Stimulated activated CD4-positive, alpha-beta T cell treated with anti-CD3 and anti-CD28 coated beads, TNF-alpha, amount 100 ng/mL, for 24 hours (primary cell): ENCODE measurements at places on chromosomes 6 and 20.

DNA sequence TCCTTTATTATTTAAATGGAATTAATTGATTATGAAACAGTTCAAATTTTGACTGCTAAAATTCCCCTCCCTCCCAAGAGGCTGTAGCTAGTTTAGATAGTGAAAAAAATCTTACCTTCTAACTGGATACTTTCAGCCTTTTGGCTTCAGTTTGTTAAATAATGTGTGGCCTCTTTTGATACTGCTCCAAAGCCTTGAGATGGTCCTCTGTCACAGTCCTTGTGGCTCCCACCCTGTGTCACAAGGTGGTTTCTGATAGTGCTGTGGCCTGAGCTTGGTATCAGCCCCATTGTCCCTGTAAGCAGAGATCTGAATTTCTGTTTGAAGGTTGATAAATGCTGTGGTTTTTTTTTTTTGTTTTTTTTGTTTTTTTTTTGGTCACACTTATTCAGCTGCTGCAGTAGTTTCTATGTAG lies 20.8 kb downstream of the PANK2 start:
- no peak for DNase-seq

GRCh38 chr6:128251445-128252340 lies 268.7 kb downstream of the PTPRK start:
- no peak for DNase-seq

- DNase-seq: no peak
Observed at GRCh38 chr20:41510224-41510623, 108.0 kb downstream of the CHD6 start.

DNA sequence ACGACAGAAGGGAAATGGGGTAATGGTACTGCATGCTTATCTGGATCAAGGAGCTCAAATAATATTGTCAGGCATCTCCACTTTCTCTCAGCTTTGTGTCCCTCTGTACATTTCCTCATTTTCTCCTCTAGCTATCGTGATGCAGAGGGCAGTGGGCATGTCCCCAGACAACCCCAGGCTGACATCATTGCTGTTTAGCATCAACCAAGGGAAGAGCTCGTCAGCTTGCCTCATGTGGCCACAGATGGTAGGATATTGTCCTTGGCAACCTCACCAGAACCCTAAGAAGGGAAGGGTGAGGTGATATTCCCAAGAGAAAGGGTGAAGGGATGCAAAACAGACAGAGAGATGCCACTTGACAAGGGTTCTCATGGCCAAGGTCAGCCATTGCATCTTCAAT lies 58.3 kb downstream of the MAFB start:
- DNase-seq: no peak

- DNase-seq: no peak
Observed at GRCh38 chr6:122930252-122931180, 65.5 kb upstream of the CLVS2 start.

- DNase-seq: no peak
Observed at GRCh38 chr6:125846292-125847024, 55.7 kb downstream of the NCOA7 start.

DNA sequence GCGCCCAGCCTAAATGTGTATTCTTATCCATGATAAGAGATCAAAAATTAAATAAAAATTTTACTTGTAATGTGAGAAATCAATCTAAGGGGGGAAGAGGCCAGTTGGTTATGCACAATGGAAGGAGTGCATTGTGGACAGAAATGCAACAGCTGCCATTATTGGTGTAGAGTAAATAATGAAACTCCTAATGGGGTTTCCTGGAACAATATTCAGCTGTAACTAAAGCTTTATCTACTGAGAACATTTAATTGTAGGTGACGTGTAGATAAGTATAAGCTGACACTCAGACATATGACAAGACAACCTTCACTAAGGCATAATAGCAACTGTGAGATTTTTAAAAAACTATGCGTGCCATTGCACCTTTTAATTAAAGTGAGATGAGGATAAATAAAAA lies 71.4 kb downstream of the CEP57L1 start:
- DNase-seq: no peak

- DNase-seq: no peak
Observed at GRCh38 chr6:144012534-144012933, 4.5 kb upstream of the PLAGL1 start.

GRCh38 chr6:133613211-133613610 lies 275.7 kb upstream of the TCF21 start:
- no peak for DNase-seq

- DNase-seq: no peak
Observed at GRCh38 chr20:51334609-51335008, 207.9 kb downstream of the NFATC2 start.

- no peak for DNase-seq
Observed at GRCh38 chr6:164928728-164929407, 380.5 kb downstream of the C6orf118 start.

DNA sequence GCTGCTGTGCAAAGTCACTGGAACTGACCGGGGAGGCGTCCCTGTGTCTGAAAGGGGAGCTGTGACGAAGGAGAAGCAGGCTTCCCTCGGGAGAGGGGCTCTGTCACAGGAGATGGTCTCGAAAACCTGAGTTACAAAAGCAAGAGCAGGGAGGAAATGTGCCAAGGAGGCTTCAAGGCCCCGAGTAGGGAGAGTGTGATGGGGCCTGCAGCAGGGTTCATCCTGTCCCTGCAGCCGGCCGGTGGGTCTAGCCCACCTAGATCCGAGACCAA lies 16.7 kb downstream of the DYNLT1 start:
- DNase-seq: no peak

- DNase-seq: no peak
Observed at GRCh38 chr20:30815577-30816181, 441.8 kb upstream of the DEFB115 start.

DNA sequence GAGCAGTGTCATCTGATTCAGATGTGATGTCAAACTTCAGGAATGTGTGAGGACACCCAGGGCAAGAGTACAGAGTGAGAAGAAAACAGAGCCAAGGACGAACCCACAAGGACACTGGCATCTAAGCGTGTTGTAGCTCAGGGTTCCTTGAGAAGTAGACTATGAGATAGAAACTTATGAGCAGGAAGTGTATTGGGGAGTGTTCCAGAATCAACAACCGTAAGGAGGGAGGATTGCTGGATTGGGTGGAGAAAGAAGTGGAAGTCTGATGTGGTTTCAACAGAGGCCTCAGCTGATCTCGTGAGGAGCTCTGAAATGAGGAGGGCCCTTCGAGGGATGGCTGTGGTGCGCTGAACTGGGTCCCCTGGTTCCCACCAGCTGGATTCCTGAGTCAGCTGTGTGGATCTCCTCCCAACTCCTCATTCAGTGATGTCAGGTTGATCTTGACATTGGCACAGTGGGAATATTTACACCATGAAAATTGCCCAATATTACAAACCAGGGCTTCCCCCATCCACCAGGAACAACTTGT lies 25.7 kb upstream of the IGF2R start:
- no peak for DNase-seq

DNA sequence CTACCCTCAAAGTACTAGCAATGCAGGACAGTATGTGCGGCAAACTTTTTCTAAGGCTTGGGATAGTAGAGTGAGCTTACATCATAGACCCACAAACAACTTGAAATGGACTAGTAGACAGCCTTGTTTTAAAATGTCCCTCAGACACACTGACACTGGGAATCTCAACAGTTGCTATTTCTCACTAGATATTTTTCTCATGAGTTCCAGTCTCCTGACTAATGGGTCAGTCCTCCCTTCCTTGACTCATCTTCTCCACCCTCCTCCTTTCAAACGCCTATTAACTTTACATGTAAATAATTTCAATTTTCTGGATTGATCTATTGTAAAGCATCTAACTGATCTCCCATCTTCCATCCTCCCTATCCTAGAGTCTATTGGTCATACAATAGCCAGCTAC lies 308.3 kb upstream of the PREP start:
- DNase-seq: no peak

DNA sequence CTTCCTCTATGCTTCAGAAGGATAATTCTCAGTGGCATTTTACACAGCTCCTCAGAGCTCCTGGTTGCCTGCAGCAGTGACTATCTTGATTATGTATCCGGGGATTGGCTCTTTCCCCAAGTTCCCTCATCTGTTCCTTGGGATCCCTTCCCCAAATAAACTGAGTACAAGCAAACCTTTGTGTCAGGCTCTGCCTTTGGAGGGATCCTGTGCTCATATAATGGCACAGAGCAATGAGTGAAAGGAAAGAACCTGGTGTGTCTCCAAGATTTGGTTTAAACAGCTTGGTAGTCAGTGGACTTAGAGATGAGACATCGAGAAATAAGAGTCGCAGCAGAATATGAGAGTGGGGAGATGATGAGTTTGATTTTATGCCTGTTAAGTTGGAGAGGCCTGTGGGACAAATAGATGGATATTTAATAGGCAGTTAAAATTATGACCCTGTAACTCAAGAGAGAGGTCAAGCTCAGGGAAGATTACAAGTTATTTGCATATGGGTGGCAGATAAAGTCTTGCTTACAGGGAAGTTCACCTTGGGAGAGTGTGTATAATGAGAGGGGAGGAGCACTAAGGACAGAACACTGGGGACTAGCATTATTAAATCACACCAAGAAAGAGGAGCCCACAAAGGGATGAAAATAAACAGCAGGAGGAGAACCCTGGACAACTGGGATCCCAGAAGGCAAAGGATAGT lies 44.1 kb upstream of the GCLC start:
- DNase-seq: no peak

DNA sequence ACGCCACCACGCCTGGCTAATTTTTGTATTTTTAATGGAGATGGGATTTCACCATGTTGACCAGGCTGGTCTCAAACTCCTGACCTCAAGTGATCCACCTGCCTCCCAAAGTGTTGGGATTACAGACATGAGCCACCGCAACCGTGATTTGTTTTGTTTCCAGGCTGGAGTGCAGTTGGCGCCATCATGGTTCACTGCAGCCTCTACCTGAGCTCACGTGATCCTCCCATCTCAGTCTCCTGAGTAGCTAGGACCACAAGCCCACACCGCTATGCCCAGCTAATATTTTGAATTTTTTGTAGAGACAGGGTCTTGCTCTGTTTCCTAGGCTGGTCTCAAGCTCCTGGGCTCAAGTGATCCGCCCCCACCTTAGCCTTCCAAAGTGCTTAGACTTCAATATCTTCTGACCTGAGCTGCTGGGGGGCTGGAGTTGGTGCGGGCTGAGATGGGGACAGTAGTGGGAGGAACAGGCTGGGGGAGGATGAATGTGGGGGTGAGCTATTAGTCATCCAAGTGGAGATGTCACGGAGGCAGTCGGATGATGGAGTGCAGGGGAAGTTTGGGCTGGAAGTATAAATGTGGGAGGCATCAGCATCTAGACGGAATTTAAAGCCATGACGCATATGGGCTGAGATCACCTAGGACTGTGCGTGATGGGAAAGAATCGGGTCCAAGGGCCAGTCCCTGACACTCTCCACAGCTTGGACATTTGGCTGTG lies 23.1 kb upstream of the ZMYND8 start:
- no peak for DNase-seq

DNA sequence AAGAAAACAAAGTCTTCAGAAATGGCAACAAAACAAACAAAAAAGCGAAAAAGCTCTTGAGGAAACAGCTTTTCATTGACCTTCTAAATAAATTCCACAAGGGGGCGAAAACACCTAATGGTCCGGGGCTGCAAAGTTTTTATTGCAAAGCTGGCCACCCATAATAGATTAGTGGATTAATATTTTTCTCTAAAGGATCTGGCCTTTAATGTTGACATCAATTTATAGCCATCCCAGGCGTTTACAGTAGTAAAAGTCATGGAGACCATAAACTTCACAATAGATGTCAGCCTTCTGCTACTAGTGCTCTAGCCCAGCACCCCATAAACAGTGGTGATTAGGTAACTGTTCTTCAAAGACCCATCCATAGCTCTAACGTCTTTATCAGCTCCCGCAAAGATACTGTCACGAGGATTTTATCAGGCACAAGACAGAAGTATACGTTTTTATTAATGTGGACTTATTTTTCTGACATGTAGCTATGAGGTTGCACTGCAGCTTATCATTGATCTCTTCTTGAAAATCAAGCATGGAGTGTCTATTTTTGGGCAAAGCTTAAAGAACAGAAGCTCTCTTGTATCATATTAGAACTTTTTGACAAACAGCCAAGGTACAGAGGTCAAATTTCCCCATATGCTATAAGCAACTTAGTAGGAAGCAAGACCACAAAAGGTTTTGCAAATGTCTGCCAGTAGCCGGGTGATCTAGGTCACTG lies 4.7 kb downstream of the CITED2 start:
- DNase-seq: no peak

DNA sequence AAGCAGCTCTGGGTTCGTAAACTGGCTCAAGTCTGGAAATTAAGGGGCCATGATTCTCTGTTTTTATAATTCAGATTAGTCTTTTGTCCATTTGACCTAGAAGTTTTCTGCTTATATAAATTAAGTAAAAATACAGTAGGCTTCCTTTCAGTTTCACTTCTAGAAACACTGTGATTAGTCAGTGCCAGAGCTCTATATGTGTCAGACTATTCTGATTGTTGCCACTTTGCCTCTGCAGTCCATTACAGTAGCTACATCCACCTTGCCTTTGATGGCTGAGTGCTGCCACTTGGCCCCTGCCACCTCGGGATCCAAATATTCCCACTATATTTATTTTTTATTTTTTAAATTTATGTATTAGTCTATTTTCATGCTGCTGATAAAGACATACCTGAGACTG lies 7.9 kb downstream of the ZC2HC1B start:
- DNase-seq: no peak

DNA sequence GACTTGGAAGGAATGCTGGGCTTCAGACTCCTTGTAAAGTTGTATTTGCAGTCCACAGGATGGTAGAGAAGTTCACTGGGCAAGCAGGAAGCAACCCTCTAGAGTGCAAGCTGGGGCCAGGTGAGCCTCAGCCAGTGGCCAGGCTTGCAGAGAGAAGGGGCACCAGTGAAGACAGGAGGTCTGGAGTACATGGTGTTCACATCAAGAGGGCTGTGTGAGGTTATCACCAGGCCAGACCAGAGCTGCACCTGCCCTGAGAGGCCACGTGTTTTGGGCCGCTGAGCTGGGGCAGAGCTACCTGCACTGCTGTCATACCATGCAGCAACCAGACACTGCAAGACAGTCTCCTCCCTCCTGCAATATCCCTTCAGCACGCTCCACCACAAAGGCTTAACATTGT lies 79.0 kb downstream of the SH3BGRL2 start:
- no peak for DNase-seq

GRCh38 chr6:168013250-168013915 lies 15.9 kb downstream of the KIF25 start:
- DNase-seq: no peak

DNA sequence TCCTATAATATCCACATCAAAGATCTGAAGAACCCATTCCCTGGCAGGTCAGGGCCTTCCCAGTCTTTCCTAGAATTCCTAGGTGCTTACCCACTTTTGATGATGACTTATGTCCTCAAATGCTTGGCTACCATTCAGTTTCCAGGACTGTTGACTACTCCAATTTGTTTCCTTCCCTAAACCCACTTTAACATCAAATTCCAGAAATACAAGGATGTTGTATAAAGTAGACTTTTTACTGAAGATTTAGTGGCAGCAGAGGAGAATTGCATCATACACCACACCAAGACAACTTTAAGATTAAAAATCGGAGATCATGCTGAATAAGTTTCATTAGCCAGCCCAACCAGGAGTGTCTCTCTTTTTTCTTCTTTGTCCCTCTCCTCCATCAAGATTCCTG lies 203.3 kb upstream of the LAMP5 start:
- no peak for DNase-seq
